ENCODE measurements at places on chromosomes 12 and 14. TPM values are rescaled to one million over a fixed set of nuclear protein-coding genes. Genes with fewer than 3 reads are reported as not detected.

DNA sequence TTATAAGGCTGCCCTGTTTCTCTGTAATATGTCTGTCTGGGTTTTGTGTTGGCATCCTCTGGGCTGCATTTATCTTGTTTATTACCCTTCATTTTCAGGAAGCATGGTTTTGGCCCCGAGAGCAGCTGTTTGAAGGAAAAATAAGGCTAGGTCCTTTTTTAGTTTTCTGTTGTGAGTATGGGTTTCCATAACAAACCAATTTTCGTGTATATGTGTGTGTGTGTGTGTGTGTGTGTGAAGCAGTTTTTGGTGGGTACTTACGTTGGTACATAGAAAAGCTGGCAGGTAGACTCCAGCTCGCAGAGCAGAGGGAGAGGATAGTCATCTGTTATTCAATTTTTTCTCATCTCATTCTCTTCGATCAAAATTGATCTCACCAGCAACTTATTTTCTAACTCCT, 52.5 kb downstream of the MAPKAPK5 start:
- H3K27ac ChIP-seq, result no peak overlapping the region
- DNase-seq, result no peak
- H3K27me3 ChIP-seq, result no peaks in the 10 kb centered on the region
- H3K36me3 ChIP-seq, result peaks cover 12% of the 10 kb centered on the region
- H3K4me1 ChIP-seq, result no peaks in the 10 kb centered on the region
- H3K4me3 ChIP-seq, result no peak overlapping the region

DNA sequence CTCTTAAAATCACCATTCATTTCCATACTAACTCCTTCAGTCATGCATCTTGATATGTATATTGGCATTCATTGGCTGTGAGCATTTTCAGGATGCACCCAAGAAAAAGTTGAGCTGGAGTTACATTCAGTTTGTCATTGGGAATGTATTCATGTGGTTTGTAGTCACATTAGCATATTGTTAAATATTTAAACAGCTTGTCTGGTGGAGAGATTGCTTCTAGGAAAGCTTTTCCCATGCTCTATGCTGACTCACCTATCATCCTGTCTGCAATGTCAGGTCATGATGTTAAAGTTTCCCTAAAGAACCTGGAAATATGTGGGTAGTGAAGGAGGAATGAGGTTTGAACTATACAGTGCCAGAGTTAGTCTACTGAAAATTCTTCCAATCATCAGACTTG, 583.6 kb downstream of the GALC start:
- no peaks in the 10 kb centered on the region for H3K36me3 ChIP-seq
- no peak for DNase-seq
- no peak overlapping the region for H3K4me3 ChIP-seq
- no peaks in the 10 kb centered on the region for H3K4me1 ChIP-seq
- H3K27me3 ChIP-seq, result no peaks in the 10 kb centered on the region

GRCh38 chr14:68513838-68514607, 278.8 kb downstream of the ZFP36L1 start:
- H3K27me3 ChIP-seq, result no peaks in the 10 kb centered on the region
- H3K4me3 ChIP-seq, result no peak overlapping the region
- peak; percentile 62 for DNase-seq
- H3K4me1 ChIP-seq, result peaks cover 7% of the 10 kb centered on the region

DNA sequence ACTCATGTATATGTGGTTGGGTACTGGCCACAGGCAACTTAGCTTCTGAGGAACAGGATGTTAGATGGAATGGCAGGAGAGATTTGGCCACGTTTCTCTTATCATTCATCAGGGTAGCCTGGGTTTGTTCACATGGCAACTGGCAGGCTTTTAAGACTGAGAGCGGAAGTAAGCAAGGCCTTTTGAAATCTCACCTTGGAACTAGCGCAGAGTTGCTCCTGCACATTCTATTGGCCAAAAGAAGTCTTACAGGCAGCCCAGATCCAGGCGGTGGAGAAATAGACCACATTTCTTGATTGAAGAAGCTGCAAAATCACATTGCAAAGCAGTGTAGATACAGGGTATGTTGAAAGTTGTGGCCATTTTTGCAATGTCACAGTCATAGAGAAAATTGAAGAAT, 3.7 kb downstream of the CLEC4A start:
- no peak for DNase-seq
- H3K27ac ChIP-seq, result no peak overlapping the region
- H3K27me3 ChIP-seq, result no peaks in the 10 kb centered on the region
- H3K4me3 ChIP-seq, result no peak overlapping the region
- no peaks in the 10 kb centered on the region for H3K36me3 ChIP-seq

DNA sequence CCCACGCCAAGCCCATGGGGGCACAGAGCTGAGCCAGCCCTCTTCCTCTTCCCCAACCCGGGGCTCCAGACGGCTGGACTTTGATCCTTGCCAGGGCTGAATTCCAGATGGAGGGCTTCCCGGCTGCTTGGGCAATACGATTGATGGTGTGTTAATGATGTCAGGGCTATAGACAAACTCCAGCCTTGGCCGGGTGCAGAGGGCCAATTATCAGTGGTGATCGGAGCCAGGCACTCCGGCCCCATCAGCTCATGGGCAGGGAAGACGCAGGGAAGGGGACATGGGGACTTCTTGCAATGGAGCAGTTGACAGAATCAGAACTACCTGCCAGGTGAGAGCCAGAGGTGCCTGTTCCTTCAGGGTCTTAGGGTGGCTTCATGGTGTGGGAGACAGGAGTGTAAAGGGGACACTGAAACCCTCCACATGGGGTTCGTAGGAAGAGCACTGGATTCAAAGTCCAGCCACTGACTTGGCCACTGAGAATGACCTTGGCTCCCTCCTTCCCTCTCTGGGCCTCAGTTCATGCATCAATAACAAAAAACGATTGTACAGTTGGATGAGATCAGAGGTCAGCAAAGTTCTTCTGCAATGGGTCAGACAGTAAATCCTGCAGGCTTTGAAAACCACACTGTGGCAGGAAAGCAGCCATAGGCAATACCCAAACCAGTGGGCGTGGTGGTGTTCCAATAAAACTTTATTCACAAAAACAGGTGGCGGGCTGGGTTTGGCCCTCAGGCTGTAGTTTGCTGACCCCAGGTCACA, 333.7 kb downstream of the MED13L start:
- DNase-seq, result peak; percentile 61
- no peak overlapping the region for H3K27ac ChIP-seq
- no peaks in the 10 kb centered on the region for H3K27me3 ChIP-seq
- no peaks in the 10 kb centered on the region for H3K4me1 ChIP-seq

GRCh38 chr12:1782215-1782614, 38.1 kb upstream of the LRTM2 start:
- H3K27me3 ChIP-seq, result no peaks in the 10 kb centered on the region
- H3K4me1 ChIP-seq, result no peaks in the 10 kb centered on the region
- no peak overlapping the region for H3K27ac ChIP-seq
- DNase-seq, result no peak
- no peaks in the 10 kb centered on the region for H3K36me3 ChIP-seq

DNA sequence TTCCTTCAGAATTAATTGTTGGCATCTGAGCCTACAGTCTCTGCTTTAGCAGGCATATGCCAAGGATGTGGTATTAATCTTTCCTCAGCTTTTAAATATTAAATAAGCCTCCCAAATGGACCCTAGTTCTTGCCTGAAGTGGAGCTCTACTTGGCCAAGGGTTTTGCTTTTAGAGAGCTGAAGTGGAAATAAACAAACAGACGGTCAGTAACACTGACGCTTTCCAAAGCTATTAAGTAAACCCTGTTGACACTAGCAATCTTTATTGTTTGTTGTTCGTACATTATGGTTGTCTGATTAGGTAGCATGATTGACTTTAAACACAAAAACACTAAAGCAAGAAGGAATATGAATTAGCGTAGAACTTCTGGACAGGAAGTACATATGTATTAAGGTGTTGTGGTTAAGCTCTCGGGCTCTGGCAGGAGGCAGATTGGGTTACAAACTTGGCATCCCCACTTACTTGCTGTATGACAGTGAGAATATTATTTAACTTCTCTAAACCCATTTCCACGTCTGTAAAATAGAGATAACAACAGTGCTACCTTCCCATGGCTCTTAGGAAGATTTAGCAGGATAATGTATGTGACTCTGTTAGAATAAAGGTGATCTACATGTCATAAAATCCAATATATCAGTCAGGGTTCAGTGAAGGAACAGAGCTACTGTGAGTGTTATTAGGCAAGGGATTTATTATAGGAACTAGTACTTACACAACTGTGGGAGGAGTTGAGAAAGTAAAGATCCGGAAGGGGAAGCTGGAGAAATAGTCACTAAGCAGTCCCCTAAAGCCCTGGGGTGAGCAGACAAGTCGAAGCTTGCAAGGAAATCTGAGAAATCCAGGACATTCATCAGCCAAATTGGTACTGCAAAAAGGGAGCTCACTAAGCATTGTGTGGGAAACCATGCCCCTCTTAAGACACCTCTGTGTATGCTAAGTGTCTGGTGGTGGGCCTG, 92.2 kb upstream of the ATF7IP start:
- H3K36me3 ChIP-seq, result no peaks in the 10 kb centered on the region
- no peak overlapping the region for H3K27ac ChIP-seq
- no peak for DNase-seq
- H3K27me3 ChIP-seq, result no peaks in the 10 kb centered on the region

- peaks cover 2% of the 10 kb centered on the region for H3K27me3 ChIP-seq
- no peak overlapping the region for H3K27ac ChIP-seq
- peak; percentile 77 for DNase-seq
- no peak overlapping the region for H3K4me3 ChIP-seq
- no peaks in the 10 kb centered on the region for H3K36me3 ChIP-seq
These were observed 65.8 kb upstream of the SLC8A3 start for GRCh38 chr14:70254476-70254961.

GRCh38 chr12:38689195-38689594, 216.2 kb downstream of the CPNE8 start:
- no peaks in the 10 kb centered on the region for H3K4me1 ChIP-seq
- DNase-seq, result no peak
- H3K27me3 ChIP-seq, result no peaks in the 10 kb centered on the region
- H3K36me3 ChIP-seq, result peaks cover 1% of the 10 kb centered on the region
- H3K27ac ChIP-seq, result no peak overlapping the region
- no peak overlapping the region for H3K4me3 ChIP-seq

DNA sequence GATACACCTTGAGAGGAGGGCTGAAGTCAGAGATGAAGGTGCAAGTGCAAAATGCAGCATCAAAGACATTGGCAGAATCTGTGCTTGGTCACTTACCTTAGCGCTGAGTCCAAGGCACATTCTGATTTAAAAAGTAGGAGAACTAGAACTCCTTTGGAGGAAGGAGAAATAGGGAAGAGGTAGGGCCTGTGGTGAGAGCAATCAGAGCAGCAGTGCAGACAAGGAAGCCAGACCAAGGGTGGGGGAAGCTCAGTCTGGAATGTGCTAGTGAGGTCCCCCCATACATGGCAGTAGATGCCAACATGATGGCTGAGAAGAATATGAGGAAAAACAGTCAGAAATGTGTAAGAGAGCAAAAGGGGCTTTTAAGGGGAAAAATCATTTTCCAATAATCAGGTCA, 206.5 kb downstream of the SSPN start:
- no peak overlapping the region for H3K27ac ChIP-seq
- no peaks in the 10 kb centered on the region for H3K27me3 ChIP-seq
- H3K36me3 ChIP-seq, result no peaks in the 10 kb centered on the region
- no peaks in the 10 kb centered on the region for H3K4me1 ChIP-seq
- no peak overlapping the region for H3K4me3 ChIP-seq

- no peak overlapping the region for H3K4me3 ChIP-seq
- H3K36me3 ChIP-seq, result no peaks in the 10 kb centered on the region
- H3K4me1 ChIP-seq, result no peaks in the 10 kb centered on the region
- H3K27me3 ChIP-seq, result no peaks in the 10 kb centered on the region
- no peak for DNase-seq
These were observed 69.4 kb downstream of the SPATA7 start for GRCh38 chr14:88454886-88455285.

DNA sequence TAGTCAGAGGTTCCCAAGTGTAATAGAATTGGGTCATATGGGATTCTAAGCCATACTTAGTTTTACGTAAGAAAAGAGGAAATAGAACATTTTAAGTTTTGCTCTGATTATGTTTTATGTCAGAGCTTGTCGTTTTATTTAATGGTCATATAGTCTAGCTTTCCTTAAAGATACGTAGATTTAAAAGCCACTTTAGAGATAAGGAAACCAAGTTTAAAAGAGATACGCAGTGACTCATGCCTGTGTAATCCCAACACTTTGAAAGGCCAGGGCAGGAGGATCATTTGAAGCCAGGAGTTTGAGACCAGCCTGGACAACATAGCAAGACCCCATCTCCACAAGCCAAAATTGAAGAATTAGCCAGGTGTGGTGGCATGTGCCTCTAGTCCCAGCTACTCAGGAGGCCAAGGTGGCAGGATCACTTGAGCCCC, 19.5 kb downstream of the MAPK1IP1L start:
- H3K27ac ChIP-seq, result peak overlapping the region; percentile 79
- H3K4me1 ChIP-seq, result peaks cover 5% of the 10 kb centered on the region
- DNase-seq, result no peak
- H3K36me3 ChIP-seq, result no peaks in the 10 kb centered on the region
- H3K27me3 ChIP-seq, result no peaks in the 10 kb centered on the region

DNA sequence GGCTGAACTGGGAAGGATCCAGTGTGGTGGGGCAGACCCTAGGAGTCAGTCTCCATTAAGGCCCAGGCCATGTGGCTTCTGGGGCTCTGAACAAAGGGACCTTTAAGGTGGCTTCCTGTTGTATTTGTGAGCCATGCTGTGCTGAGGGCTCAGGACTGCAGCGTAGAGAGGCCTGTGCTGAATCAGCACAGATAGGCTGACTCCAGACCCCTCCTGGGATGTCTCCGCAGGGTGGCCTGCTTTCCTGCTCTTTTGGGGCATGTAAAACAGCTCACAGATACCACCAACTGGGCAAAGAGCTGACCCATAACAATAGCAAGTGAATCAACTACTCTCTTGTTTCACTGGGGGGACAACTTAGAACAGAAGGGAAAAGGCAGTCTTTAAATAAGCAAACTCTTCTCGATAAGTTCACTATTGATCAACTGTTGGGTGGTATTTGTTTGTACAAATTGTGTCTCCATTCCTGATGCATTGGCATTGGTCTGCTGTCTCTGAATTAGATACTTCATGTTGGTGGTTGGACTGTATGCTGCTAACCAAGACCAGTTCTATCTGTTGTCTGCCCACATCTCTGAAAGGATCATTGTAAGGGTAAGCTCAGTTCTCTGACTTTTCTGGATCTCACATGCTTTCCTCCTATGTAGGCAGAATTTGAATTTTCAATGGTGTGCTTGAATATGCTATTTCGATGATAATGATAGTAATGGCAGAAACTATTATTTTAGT, 71.8 kb downstream of the MYRFL start:
- no peaks in the 10 kb centered on the region for H3K4me1 ChIP-seq
- H3K4me3 ChIP-seq, result no peak overlapping the region
- no peak for DNase-seq
- H3K27ac ChIP-seq, result no peak overlapping the region

GRCh38 chr14:91300283-91300895, 55.9 kb upstream of the GPR68 start:
- no peak overlapping the region for H3K27ac ChIP-seq
- no peak overlapping the region for H3K4me3 ChIP-seq
- H3K4me1 ChIP-seq, result no peaks in the 10 kb centered on the region
- no peak for DNase-seq
- H3K36me3 ChIP-seq, result no peaks in the 10 kb centered on the region

The RNASE7 gene
- not detected for total RNA-seq

The ESR2 gene
- total RNA-seq, result 0.27 TPM

The RNASE3 gene
- not detected for total RNA-seq

The FAM181A gene
- total RNA-seq, result not detected

The FKBP4 gene
- 50.2 TPM for total RNA-seq

The ADCY6 gene
- total RNA-seq, result 89.7 TPM

The TRHDE gene
- 1.8 TPM for total RNA-seq

The MYF6 gene
- not detected for total RNA-seq

The PITPNM2 gene
- 18.1 TPM for total RNA-seq

Measured in aorta (tissue), 5 donors.